Lung (tissue), 17 donors: ENCODE measurements at places on chromosomes 2 and 18.

DNA sequence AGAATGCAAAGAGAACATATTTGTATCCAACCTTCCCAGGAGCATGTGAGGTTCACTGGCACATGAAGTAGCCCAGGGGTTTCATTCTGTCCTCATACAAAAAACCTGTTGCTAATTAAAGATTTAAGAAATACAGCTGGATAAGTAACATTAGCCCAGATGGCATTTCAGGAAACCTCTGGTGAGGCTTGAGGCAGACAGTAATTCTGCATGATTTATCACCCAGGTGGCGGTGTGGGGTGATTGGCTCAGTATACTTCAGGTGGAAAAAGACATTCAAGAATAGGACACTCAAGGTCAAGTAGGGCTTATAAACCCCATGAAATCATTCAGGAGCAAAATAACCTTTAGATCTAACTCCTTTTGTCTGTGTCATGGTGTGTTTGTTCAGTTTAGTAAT is 237.4 kb downstream of the RNF144A start:
- H3K27me3 ChIP-seq: no peaks in the 10 kb centered on the region
- no peaks in the 10 kb centered on the region for H3K4me1 ChIP-seq
- no peak overlapping the region for H3K27ac ChIP-seq
- no peaks in the 10 kb centered on the region for H3K36me3 ChIP-seq
- no peak overlapping the region for H3K4me3 ChIP-seq

DNA sequence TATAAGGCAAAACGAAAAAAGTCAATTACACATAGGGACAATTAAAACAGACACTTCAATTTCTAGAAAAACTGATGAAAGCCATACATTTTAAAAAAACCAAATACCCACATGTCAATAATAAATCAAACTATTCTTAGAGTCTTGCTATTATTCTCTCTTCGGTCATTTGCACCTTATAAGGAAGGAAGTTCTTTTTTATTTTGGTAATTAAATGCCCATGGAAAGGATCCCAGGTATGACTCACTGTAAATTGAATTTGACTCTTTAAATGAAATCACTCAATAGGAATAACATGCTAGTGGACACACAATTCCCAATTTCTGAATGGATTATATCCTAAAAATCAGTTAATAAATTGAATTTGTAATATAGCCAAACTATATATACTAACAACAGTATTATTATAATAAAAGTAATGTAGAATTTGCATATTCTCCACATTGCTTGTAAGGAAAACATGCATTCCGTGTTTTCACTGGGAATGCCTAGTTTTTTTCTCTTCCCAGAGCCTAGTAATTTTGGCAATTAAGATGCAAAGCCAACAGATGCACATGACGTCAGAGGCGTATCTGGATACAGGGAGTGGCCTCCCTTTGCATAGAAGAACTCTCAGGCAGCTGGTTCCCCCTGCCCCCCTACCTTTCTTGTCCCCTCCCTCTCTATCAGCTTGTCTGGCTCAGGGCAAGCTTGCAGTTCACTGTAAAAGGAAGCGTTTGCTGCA is 153.5 kb upstream of the PGAP1 start:
- H3K4me1 ChIP-seq: no peaks in the 10 kb centered on the region
- H3K27ac ChIP-seq: no peak overlapping the region
- DNase-seq: no peak

DNA sequence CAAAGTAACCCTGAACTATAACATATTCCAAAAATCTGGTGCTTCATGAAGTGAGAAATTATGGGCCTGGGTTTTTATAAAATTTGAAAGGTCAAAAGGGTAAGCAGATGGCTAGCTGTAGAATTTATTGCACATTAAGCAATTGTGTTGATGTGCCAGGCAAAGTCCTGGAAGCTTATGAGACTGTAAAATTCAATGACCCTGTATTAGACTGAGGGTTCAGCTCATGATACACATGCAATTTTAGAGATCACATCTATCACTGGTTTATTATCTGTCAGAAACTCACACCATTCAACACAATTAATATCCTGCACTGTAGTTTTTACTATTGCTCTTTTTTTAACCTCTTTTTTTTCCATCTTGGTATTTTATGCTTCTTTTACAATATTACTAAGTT is 1162.6 kb upstream of the SLC39A10 start:
- no peaks in the 10 kb centered on the region for H3K27me3 ChIP-seq
- no peak overlapping the region for H3K4me3 ChIP-seq
- H3K4me1 ChIP-seq: no peaks in the 10 kb centered on the region
- no peak overlapping the region for H3K27ac ChIP-seq
- H3K36me3 ChIP-seq: no peaks in the 10 kb centered on the region

GRCh38 chr2:125679903-125680302 is 976.1 kb upstream of the GYPC start:
- H3K4me3 ChIP-seq: no peak overlapping the region
- no peak overlapping the region for H3K27ac ChIP-seq
- no peak for DNase-seq

- no peak overlapping the region for H3K4me3 ChIP-seq
- no peak overlapping the region for H3K27ac ChIP-seq
Measured at GRCh38 chr2:157168501-157168900, 89.0 kb upstream of the GALNT5 start.

GRCh38 chr2:88492002-88492401 is 39.5 kb upstream of the FOXI3 start:
- H3K4me1 ChIP-seq: no peaks in the 10 kb centered on the region
- H3K27me3 ChIP-seq: no peaks in the 10 kb centered on the region
- no peak overlapping the region for H3K4me3 ChIP-seq
- no peaks in the 10 kb centered on the region for H3K36me3 ChIP-seq

GRCh38 chr2:200081236-200081635 is 125.9 kb downstream of the MAIP1 start:
- H3K36me3 ChIP-seq: no peaks in the 10 kb centered on the region
- no peak overlapping the region for H3K27ac ChIP-seq
- DNase-seq: peak; percentile 4

DNA sequence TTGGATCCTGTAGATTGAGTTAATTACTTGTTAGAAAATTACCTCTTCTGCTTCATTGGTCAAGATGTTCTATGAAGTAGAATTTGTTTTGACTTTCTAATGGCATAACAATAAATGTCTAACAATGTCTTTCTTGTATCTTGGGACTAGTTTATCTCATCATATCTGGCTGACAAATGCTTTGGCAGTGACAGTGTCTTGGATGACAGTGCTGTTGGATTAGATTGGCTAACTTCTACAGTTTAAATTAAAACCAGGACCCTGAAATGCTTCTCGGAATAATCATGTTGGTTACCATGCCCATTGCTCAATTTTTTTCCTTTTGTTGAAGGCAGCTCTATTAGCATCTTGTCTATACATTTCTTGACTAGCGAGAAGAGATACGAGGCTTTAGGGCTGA is 176.9 kb downstream of the PARD3B start:
- H3K27me3 ChIP-seq: no peaks in the 10 kb centered on the region
- no peak for DNase-seq
- no peak overlapping the region for H3K27ac ChIP-seq
- no peaks in the 10 kb centered on the region for H3K36me3 ChIP-seq
- no peaks in the 10 kb centered on the region for H3K4me1 ChIP-seq

DNA sequence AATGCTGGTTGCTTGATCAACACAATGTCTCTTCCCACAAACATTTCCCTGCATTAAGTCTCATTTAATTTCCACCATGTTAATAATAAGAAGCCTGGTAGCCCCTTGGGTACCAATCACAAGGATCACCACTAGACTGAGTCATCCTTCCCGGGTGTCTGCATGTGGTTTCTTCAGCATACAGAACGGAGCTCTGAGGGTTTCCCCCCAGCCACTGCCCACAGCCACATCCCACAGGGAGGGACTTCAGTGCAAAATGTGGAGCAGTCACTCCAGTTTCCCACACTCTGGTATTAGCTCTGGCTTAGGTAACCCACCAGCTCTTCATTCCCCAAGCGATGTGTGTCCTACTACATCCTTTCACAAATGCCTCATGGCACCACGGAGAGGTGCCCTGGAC is 42.7 kb upstream of the POLE4 start:
- no peaks in the 10 kb centered on the region for H3K36me3 ChIP-seq
- H3K4me3 ChIP-seq: no peak overlapping the region
- peaks cover 2% of the 10 kb centered on the region for H3K27me3 ChIP-seq
- DNase-seq: no peak

GRCh38 chr2:143635302-143635701 is 506.1 kb downstream of the ARHGAP15 start:
- no peaks in the 10 kb centered on the region for H3K36me3 ChIP-seq
- no peaks in the 10 kb centered on the region for H3K27me3 ChIP-seq
- no peak for DNase-seq
- no peak overlapping the region for H3K4me3 ChIP-seq

GRCh38 chr2:22600999-22601398 is 784.0 kb upstream of the KLHL29 start:
- no peaks in the 10 kb centered on the region for H3K36me3 ChIP-seq
- H3K4me3 ChIP-seq: no peak overlapping the region
- peaks cover 11% of the 10 kb centered on the region for H3K4me1 ChIP-seq
- H3K27me3 ChIP-seq: no peaks in the 10 kb centered on the region
- peak; percentile 61 for DNase-seq

DNA sequence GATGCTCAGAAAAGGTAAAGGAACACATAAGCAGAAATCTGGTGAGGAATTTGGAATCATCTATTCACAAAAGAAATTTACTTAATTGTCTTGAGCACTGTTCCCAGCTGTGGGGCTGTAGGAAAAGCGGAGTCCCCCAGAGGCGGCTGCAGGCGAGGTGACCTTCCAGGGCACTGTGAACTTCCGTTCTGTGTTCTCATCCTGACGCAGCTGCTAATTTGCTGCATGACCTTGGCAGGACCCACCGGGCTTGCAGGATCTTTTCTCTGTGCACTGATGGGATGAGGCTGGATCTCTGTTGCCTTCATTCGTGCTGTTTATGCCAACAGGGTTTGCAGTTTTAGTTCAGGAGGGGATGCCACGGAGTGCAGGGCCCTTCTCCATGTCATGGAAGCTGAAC is 301.9 kb upstream of the MYT1L start:
- H3K36me3 ChIP-seq: no peaks in the 10 kb centered on the region
- peak; percentile 27 for DNase-seq
- no peak overlapping the region for H3K4me3 ChIP-seq

DNA sequence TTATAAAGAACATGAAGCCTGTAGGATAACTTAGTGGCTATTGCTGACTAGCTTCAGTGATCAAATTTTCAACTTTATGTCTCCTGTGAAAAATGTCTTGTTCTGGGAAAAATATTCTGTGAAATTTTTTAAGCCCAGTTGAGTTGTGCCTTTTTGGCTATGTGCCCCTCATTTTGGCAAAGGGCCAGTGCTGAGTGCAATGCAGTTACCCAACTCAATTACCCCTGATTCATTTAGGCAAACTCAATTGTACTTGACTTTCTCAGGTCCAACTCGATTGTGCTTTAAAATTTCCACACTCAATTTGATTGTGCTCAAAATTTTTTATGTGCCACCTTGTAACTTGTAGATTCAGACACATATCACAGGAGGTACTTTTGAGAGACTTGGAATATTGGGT is 548.8 kb upstream of the NRP2 start:
- H3K4me3 ChIP-seq: no peak overlapping the region
- no peak overlapping the region for H3K27ac ChIP-seq
- H3K36me3 ChIP-seq: no peaks in the 10 kb centered on the region
- no peaks in the 10 kb centered on the region for H3K27me3 ChIP-seq

- H3K4me1 ChIP-seq: peaks cover 1% of the 10 kb centered on the region
- DNase-seq: peak; percentile 38
- no peaks in the 10 kb centered on the region for H3K27me3 ChIP-seq
- H3K36me3 ChIP-seq: no peaks in the 10 kb centered on the region
- no peak overlapping the region for H3K27ac ChIP-seq
Measured at GRCh38 chr2:40168032-40168431, 283.9 kb downstream of the SLC8A1 start.

DNA sequence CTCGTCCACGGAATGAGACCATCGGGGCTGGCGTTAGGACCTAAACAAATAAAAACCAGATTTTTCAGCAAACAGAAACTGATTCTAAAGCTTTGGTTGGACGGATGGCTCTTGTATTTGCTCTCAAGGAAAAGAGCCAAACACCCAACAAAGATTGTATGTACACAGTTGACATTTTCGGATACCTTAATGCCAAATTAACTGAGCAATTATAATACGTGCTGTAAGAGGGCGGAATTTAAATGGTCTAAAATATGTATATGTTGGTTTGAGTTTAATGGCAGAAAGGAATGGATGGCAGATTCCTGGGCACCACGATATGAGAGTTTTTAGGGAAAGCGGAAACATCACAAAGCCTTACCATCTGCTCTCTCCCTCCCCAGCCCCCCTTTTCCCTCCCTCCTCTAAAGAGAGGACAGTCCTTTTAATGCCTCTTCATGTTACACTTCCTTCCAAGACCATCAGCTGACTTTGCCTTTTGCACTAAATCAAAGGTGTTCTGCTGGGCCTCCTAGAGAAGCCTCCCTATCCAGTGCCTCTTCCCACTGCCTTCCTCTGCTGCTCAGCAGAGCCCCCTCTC is 33.3 kb downstream of the STAT1 start:
- peaks cover 44% of the 10 kb centered on the region for H3K36me3 ChIP-seq
- peaks cover 2% of the 10 kb centered on the region for H3K4me1 ChIP-seq
- no peak overlapping the region for H3K4me3 ChIP-seq
- no peaks in the 10 kb centered on the region for H3K27me3 ChIP-seq
- H3K27ac ChIP-seq: peak overlapping the region; percentile 81

DNA sequence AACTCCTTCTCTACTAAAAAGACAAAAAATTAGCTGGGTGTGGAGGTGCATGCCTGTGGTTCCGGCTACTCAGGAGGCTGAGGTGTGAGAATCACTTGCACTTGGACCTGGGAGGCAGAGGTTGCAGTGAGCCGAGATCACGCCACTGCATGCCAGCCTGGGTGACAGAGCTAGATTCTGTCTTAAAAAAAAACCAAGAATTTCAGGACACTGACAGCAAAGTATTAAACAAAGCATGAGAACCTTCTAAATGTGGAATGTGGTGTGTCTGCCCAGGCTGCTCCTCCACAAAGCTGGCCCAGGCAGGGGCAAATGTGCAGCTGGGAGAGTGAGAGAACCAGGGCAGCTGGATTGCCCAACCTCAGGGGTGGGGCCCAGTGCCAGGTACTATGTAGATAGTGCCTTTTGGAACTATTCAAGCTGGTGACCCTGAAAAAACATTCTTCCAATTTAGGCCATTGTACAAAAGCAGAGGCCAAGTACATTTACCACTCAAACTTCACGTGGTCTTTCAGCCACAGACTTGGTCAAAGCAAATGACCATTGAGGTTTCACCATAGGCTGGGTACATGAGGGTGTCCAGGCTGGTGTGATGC is 6.7 kb upstream of the UGT1A5 start:
- H3K36me3 ChIP-seq: no peaks in the 10 kb centered on the region
- no peak for DNase-seq
- H3K27ac ChIP-seq: no peak overlapping the region
- H3K4me3 ChIP-seq: no peak overlapping the region
- no peaks in the 10 kb centered on the region for H3K27me3 ChIP-seq
